ENCODE measurements at places on chromosomes 12 and 14.

- no peak for DNase-seq
Measured at GRCh38 chr14:27608377-27608776, 1010.5 kb upstream of the NOVA1 start.

DNA sequence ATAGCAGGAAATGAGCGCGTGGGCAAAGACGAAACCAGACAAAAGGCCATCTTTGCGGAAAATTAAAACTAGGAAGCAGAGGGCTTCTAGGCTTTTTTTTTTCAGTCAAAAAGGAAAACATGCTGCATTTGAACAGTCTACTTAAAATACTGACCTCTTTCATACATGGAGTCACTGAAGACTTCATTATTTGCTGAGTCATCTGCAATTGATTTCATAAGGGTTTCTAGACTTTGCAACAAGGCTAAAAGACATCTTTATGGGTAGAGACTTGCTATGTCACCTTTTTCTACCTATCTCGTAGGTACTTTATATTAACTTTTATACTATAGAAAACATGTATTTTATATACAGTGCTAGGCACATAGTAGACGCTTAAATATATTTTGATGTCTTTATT is 238.4 kb downstream of the TMEM132D start:
- no peak for DNase-seq

GRCh38 chr14:82362452-82362851 is 828.8 kb upstream of the SEL1L start:
- no peak for DNase-seq

DNA sequence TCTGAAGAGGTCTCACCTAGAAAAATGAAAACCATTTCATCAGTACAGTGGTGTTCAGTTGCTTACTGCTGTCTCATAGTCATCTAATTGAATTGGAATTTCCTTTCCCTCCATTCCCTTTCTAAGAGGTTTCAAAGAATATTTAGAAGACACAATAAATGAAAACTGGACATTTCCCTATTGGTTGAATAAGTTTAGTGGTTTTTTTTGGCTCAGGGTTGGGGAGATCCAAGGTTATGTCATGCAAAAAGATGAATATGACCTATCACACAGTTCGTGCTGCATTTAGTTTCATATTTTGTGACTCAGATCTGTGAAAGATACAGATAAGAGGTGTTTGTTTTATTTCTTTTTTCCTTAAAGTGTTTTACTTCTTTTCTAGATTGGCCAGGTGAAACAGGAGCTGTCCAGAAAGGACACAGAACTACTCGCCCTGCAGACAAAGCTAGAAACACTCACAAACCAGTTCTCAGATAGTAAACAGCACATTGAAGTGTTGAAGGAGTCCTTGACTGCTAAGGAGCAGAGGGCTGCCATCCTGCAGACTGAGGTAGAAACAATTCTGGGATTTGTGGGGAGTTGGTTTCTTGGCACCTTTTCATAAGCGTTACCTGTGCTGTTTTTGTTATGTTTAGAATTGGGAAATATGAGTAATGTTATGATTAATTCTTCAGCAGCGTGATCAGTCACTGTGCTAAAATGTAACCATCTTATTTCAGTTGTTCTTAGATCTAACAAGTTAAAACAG is 124.6 kb downstream of the ERC1 start:
- no peak for DNase-seq

GRCh38 chr14:99317231-99318090 is 45.5 kb upstream of the BCL11B start:
- no peak for DNase-seq

GRCh38 chr12:23350808-23351207 is 598.7 kb downstream of the SOX5 start:
- DNase-seq, result no peak
